ENCODE measurements at places on chromosomes 7 and 10. TPM values are rescaled to one million over a fixed set of nuclear protein-coding genes. Genes with fewer than 3 reads are reported as not detected.

The TEX47 gene
- total RNA-seq, result not detected

The ASB4 gene
- total RNA-seq, result not detected

The GPRIN2 gene
- total RNA-seq, result not detected

DNA sequence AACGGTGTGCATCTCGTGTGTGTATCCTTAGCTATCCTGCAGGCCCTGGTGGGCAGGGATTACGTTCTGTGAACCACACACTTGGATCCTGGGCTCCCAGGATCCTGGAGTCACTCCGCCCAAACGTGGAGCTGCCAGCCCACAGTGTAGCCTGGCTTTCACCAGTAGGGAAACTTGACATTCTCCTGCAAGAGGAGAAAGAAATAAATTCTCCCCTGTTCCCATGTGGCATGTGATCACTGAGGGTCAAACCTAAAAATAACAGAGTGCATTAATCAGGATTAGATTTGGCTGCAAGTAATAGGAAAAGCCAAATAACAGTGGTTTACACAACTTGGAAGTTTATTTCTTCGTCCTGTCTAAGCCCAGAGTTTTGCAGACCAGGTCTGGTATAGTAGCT lies 32.3 kb downstream of the PALD1 start:
- no peak for DNase-seq

All from naive thymus-derived CD8-positive, alpha-beta T cell (primary cell).